Stimulated activated CD4-positive, alpha-beta T cell treated with anti-CD3 and anti-CD28 coated beads, Interleukin-1b, Interleukin-23, amount 100 ng/mL, for 1 hour (primary cell): ENCODE measurements at places on chromosomes 2 and 18.

DNA sequence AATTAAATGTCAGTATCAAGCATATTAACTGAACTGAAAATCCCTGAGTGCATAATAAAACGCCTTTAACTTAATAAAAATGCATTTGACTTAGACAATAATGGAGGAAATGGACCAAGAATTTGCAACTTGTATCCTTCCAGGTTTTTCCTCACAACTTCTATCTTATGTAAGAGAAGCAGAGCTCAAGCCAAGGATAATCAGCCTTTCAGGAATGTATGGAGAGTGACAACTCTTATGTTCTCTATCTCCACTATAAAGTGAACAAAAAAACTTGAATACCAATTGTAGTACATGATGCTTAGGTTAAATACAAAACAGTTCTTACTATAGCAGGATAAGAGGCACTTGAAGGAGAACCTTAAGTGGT lies 64.8 kb upstream of the CYP26B1 start:
- no peak for DNase-seq

GRCh38 chr18:56982766-56983165 lies 164.1 kb upstream of the BOD1L2 start:
- no peak for DNase-seq

- no peak for DNase-seq
Measured at GRCh38 chr2:147019311-147019710, 825.5 kb upstream of the ACVR2A start.

- no peak for DNase-seq
Measured at GRCh38 chr18:49677762-49678413, 116.0 kb downstream of the LIPG start.

DNA sequence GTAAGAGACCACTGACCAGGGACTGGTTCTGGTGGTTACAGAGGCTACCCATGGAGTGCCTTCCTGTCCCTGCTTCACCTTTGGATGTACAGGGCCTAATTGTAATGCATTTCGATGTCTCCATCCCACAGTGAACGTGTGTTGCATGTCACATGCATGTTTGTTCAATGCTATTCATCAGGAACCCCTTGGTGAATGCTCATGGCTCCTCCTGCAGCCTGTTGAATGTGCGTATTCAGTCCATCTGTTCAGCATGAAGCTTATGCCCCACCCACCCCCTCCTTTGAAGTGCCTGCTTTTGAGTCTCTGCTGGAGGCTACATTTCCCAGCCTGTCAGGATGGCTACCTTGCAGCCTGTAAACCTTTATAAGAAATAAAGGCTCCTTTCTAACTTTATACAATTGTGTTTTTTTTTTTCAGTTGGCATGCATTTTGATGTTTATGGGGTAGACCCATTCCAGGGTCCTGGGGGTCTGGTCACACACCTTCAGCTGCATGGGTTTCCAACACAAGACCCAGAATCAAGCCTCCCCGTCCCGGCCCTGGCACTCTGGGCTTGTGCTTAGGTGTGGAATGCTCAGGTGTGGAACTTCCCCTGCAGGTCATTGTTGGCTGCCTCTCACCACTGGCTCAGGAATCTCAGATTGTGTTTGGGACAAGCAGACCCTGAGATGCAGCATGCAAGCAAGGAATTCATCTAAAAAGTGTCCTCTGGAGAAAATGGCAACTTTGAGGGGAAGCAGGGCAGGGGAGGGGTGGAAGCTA lies 238.8 kb upstream of the HDAC4 start:
- no peak for DNase-seq

DNA sequence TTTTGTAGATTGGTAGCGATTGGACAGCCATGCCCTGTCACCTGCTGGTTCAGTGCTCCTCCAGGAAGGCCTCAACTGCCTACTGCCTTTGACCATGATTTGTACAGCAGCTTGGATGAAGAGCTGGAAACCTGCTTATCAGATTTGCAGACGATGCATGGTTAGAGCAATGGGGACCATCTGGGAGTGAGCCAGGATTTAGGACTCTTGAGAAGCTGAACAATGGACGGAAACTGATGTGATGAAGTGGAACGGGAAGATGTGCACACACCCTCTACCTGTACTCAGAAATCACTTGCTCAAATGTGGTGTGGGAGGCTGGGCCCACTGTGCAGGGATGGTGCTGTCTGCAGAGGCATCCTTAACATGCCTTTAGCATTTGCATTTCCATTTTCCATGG lies 57.2 kb downstream of the NCK2 start:
- DNase-seq = no peak

GRCh38 chr18:53796040-53796729 lies 428.3 kb downstream of the MBD2 start:
- no peak for DNase-seq
